ENCODE measurements at places on chromosomes 12 and 14.

DNA sequence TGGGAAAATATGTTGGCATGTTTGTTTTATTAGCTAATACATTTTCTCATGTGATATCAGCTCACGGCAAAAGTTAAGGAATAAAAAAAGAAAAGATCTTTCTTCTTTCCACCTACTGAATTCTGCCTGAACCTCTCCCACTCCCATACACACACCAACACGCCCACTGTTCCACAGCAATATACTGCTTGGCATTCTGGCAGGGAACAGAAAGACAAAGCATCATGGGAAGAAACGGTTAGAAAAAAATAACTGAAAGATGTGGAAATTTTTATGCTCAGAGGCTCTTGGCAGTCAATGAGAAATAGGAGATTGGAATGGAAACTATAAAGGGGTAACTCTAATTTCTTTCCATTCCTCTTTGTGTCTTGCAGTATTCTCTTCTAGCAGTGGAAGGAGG, 268.5 kb downstream of the FOXG1 start:
- no peak for DNase-seq

GRCh38 chr12:118651487-118651886, 275.1 kb downstream of the SUDS3 start:
- no peak for DNase-seq

DNA sequence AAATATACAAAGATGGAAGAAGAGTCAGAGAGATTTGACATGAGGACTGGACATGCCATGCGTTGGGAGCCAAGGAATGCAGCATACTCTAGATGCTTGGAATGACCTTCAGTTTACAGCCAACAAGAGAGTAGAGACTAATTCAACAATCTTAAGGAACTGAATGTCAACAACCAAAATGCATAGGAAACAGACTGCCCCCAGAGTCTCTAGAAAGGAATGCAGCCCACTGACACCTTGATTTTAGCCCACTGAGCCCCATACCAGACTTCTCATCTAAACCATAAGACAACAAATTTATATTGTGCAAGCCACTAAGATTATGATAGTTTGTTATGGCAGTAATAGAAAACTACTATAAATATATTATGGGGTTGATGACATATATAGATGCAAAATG, 611.2 kb downstream of the RPS29 start:
- DNase-seq, result no peak

- peak; percentile 20 for DNase-seq
Measured at GRCh38 chr12:1173781-1174617, 183.0 kb downstream of the ERC1 start.

DNA sequence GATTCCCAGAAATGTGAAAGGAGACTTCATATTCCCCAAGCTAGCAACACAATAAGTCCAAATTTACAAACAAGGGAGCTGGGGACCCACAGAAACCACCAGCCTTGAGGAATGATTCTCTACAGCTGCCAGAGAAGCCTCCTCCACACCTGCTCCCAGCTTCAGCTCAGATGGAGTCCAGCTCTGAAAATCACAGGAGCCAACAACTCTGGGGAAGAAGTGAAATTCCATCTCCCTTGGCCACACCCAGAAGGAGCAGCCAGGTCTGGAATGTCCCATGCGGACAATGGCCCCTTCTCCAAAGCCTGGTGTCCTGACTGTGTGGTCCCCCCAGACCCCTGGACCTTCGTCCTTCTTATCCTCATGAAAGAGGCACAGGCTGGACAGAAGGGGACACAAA, 45.4 kb downstream of the SYNE3 start:
- no peak for DNase-seq

Data from NCI-H1092 (cell line).